ENCODE measurements at places on chromosomes 4 and X. TPM values are rescaled to one million over a fixed set of nuclear protein-coding genes. Genes with fewer than 3 reads are reported as not detected.

Gene CT45A5
- 0.29 TPM for total RNA-seq

Gene CDS1
- total RNA-seq: 0.14 TPM

Gene RASGEF1B
- total RNA-seq: 10.8 TPM

Gene POU3F4
- not detected for total RNA-seq

Gene FABP2
- total RNA-seq: not detected

Gene DKK2
- total RNA-seq: not detected

Gene ZNF718
- total RNA-seq: 2.6 TPM

Gene EPHA5
- total RNA-seq: not detected

Gene C4orf50
- total RNA-seq: not detected

Gene PCDH18
- total RNA-seq: not detected

Gene ADGRL3
- total RNA-seq: not detected

Gene MGAT4D
- total RNA-seq: not detected

Gene PAGE1
- total RNA-seq: not detected

Gene OSTC
- total RNA-seq: 59.1 TPM

Gene TMPRSS11E
- total RNA-seq: not detected

Gene NEUROG2
- total RNA-seq: not detected

Gene TMPRSS11D
- total RNA-seq: not detected

Gene TBX22
- total RNA-seq: not detected

Gene HTR2C
- total RNA-seq: not detected

Gene KCND1
- 4.9 TPM for total RNA-seq

Data from activated naive CD4-positive, alpha-beta T cell treated with anti-CD3 and anti-CD28 coated beads, Interleukin-2, amount 50 U/mL, for 72 hours (primary cell).